ENCODE measurements at places on chromosomes 7 and 10.
A peak's percentile ranks its signal among the peaks of the same experiment; 100 is the strongest.

DNA sequence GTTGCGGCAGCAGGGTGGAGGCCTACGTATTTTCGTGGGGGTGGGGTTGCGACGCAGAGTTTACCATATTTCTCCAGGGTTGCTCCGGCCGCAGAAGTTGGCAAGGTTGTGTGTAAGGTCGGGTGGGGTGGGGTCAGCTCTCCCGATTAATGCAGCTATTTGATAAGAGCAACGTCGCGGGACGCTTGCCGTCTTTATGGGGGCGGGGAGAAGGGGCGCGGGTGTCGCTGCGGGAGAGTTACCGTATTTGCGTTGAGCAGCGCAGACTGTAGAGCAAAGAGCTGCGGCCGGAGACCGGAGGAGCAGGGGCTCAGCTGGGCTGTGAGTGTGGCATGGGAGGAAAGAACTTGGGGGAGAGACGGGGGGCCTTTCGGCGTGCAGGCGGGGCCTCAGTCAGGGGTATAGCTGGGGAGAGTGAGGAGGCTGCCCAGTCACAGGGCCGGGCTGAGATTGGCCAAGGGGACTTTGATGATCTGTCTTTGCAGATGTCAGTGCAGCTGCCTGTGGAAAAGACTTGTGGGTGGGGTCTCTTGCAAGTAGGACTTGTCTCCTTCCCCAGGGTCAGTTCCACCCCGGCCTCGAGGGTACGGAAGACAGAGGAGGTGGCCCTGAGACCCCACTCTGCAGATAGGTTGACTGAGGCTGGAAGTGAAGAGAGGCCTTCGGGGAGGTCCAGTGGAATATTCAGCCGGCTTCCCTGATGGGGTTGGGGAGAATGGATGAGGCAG is 26.6 kb downstream of the ZNF775 start:
- DNase-seq = no peak

GRCh38 chr10:130233426-130233825 is 97.2 kb downstream of the GLRX3 start:
- DNase-seq = no peak

- DNase-seq = no peak
These were observed 77.7 kb upstream of the GNA12 start for GRCh38 chr7:2921653-2922347.

GRCh38 chr10:51488766-51489408 is 210.5 kb downstream of the CSTF2T start:
- no peak for DNase-seq

GRCh38 chr7:122425731-122426130 is 121.2 kb upstream of the FEZF1 start:
- DNase-seq = no peak

DNA sequence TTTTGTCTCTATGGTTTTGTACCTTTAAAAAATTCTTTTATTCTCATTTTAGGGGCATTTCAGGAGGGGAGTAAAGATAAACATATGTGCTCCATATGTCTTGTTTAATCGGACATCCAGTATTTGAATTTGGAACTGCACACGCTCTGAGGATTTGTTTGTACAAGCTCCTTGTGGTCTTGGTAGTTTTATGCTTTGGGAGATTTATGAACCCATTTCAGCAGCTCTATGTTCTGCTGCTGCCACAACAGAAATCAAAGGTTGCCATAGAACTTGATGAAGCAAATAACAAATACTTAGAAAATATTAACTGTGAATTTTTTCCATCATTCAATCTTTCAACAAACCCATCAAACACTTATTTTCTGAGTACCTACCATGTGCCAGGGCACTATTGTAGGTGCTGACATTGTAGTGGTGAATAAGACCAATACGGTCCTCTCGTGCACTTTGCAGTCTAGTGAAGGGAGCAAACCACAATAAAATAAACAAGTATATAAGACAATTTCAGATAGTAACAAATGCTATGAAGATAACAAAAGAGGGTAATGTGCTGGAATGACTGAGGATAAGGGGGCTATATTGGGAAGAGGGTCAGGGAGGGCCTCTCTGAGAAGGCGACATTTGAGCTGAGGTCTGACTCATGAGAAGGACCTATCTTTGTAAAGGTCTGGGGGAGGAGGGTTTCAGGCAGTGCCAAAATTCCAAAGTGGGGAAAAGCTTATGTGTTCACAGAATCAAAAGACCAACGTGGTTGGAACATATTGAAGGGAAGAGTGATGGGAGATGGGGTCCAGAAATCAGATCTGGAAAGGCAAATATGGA is 30.4 kb downstream of the MYPN start:
- DNase-seq = no peak

DNA sequence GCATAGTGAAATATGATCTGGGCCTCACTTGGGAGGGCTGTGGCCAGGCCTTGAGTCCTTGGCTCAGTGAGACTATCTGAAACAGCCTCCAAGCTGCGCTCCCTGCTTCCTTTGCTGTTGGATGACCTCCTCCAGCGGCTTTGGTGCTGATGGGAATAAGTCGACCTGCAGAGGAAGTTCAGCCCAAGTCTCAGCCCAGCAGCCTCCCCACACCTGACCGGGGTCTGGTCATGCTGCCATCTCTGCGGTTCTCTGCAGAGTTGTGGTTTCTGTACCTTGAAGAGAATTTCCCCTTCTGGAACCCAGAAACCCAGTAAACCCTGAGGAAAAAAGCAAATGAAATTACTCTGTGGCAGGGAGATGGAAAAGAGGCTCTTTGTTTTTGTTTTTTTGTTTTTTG is 4.6 kb upstream of the RBAK start:
- DNase-seq = no peak

DNA sequence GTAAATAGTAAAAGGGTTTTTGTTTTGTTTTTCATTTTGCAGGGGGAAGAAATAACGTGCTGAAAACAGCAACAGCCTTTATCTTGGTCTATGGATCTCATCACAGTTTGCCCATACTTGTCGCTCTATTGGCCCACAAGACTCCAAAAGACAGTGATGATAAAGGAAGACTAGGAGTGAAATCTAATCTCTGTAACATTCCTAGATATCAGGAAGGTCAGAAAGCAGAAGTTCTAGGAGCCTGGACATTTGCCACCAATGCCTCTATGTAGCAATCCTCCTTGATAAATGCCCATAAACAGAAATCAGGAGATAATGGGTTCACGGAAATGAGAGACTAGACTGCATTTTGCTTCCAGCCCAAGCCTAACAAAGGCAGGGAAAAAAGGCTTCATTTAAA is 8.9 kb downstream of the CUBN start:
- DNase-seq = no peak

DNA sequence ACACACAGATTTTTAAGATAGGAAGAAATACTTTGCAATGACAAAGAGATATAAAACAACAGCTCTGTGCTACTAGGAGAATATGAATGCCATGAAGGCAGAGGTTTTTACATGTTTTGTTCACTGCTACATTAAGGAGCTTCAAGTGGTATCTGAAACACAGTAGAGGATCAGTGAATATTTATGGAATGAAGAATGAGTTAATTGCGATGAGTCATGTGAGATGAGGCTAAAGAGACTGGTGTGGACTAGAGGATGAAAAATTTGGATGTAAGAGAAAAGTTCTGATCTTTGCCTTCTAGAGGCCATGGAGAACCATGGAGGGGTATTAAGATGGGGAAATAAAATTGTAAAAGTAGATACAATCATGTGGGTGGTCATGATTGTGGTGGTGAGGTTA is 434.2 kb downstream of the PHTF2 start:
- DNase-seq = no peak

- no peak for DNase-seq
These were observed 141.2 kb downstream of the LHPP start for GRCh38 chr10:124602646-124603365.

DNA sequence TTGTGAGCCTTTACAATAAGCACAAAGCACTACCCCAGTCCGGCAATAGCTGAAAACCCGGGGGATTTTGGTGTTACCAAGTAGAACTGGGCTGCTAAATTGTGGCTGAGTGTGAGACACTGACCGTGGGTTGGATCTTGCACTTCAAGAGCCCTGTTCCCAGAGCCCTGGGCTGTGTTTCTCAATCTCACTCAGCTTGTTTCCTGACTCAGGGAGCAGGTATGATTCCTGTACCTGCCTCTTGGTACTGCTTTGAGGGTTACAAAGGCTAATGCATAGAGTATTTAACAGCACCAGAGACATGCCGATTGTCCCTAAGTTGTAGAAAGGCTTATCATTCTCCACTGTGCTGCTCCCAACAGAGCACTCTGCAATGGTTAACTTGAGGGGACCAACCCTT is 134.6 kb downstream of the TEX36 start:
- no peak for DNase-seq

DNA sequence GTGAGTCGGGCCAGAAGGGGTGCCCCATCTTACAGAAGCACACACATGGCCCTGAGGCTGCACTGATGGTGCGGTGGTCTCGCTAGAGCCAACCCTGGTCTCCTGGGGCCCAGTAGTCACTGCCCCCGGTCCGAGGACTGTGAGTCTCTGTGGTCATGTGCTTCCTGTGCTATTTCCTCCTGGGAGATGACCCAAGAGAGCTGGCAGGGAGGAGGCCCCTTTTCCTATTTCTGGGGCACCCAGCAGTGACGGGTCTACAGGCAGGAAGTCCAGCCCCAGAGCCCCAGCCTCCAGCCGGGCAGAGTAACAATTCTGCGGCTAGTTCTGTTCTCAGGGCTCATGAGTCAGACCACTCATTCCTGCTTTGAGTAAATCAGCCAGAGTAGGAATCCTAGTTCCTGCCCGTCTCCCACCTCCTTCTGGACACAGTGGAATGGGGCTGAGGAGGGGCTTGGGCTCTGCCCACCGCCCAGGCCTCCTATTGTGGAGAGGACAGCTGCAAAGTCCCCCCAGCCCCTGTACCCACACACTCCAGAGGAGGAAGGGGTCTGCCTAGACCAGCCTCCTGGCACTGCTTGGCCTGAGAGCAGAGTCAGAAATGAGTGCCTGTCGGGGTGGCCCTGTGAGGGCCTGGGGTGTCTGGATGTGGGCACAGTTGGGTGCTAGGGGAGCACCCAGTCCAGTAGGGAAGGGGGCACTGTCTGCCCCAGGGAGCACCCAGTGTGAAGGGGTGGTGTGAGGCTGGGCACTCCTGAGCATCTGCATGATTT is 80.5 kb upstream of the PPIF start:
- DNase-seq = no peak

DNA sequence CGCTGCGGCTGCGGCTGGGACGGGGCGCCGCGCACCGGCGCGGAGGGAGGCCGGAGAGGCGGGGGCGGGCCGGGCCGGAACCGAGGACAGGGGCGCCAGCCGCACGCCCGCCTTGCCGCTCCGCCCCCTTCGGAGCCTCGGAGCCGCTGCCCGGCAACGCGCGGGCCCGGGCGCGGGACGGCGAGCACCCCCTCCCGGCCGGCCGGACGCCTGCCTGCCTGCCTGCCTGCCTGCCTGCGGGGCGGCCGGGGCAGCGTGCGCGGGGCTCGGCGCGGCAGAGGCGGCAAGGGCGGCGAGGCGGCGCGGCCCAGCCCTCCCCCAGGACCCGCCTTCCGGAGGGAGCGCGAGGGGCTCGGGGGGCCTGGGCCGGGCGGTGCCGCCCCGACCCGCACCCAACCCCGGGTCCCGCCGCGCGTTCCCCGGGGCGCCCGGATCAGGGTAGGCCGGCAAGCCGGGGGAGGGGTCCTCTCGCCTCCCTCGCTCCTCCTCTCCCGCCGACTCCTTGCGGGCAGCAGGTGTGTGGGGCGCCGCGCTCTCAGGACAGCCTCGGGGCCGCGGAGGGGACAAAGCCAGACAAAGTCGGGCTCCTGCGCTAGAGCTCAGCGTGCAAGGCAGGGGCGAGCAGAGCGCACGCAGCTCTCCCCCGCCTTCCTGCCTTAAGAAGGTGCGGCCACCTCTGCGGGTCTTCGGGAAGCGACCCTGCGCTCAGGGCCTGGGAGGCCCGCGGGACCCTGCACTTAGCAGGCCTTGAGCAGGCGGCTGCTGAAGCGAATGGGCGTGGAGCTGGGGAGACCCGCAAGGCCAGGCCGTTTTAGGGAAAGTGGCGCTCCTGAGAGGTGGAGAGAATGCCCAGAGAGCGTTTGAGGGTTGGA is at the start of gene KIAA1549:
Gene KIAA1549, minus strand, starts transcription at position 58 of the 872 bp plus-strand sequence. CDS start 120 bp downstream, outside the sequence.
- peak; percentile 91 for DNase-seq

DNA sequence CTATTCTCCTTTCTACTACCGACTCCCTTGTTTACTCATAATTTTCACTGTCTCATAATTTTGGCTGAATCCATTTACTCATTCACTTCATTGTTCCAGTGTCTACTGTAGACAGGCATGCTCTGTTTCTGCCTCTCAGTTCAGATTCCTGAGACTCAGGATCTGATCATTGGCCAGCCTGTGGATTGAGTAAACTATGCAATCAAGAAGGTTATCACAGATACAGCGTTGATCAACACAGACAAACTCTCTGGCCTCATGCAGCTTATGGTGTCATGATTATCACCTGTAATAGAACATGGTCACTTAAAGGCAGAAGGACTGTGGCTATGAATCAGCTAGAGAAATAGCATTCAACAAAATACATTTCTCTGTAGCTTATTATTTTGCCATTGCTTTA is 86.0 kb downstream of the SEMA3E start:
- no peak for DNase-seq

DNA sequence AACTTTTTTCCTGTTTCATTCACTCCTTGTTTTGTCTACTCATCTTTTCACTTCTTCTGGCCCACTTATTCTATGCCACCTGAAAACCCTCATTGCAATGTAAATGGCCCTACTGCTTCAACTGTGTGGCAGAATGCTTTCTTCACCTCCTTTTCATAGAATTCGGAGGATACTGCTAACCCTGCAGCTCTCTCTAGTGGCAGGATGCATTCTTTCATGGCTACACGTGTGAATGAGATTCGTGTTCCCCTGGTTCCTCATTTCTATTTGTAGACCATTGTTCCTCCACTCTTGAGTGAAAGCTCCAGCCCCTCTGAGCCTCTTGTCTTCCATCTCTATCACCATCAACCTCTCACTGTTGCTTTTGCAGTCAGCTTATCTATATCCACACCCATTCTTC is 20.9 kb upstream of the CYP26C1 start:
- no peak for DNase-seq

- peak; percentile 83 for DNase-seq
These were observed 565 bp downstream of the STRIP2 start for GRCh38 chr7:129434675-129435318.

DNA sequence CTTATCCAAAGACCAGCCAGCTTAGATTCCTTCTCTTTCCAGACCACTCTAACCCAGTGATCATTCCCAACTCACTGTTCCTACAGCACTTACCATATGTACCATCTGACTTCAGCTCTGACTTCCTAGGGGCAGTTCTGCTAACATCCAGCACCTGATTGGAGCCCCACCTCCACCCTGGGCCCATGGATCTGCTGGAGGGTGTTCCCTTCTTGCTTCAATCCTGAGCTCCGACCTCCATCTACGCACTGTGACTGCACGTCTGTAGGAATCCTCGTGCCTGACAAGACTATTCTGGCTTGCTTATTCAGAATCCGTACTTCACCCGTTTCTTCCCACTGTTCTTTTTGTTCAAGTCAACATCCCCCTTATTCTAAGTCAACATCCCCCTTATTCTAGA is 57.6 kb downstream of the HIPK2 start:
- DNase-seq = no peak

DNA sequence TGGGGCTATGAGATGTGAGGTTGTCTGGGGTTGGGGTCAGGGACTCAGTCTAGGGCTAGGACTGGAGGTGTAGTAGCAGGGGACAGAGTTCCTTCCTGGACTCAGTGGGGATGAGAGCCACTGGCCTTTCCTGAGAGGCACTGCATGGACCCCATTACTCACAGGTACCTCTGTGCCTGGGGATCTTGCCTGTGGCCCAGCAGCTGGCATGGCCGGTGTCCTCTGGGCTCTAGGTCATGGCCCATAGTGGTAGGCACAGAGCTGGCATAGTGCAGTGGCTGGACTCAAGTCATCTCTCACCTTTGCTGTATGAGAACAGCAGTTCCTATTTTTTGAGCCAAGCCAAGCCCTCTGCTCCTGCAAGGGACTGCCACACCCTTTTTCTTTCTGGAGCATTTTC is 51.9 kb downstream of the NEURL1 start:
- no peak for DNase-seq
